ENCODE measurements at places on chromosomes 7 and 10.

GRCh38 chr7:2956526-2957368 is 86.9 kb downstream of the CARD11 start:
- DNase-seq, result no peak

GRCh38 chr10:123860209-123860608 is 31.4 kb downstream of the CPXM2 start:
- DNase-seq, result no peak

GRCh38 chr7:66778201-66778600 is 37.7 kb downstream of the RABGEF1 start:
- no peak for DNase-seq

- DNase-seq, result no peak
These were observed 11.8 kb upstream of the SGPL1 start for GRCh38 chr10:70803775-70804420.

DNA sequence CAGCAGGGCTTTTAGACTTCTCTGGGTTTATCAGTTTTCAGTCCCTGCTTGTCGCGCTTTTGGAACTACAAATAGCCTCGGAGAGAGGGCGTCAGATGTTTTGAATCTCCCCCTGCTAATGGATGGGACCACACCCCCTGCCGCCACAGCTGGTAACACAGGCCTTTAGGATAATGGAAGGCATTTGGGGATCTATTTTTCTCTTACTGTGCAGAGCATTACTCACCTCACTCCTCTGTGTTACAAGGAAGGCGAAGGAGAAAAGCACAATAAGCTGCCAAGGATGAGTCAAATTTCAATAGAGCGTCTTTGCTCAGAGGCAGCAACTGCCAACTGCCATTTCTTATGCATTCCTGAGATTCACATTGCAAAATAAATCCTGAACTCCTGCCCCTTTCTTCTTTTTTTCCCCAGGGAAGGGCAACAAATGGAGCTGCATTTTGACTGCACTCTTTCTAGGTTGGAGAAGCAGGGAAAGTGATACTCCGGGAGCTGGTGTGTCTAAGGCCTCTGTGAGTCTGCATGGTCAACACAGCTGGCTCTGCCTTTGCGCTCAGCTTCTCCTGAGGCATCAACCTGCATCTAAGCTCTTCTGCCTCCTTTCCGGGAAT is 31.5 kb upstream of the SMNDC1 start:
- DNase-seq, result no peak

- DNase-seq, result no peak
These were observed 208.0 kb downstream of the ZNF365 start for GRCh38 chr10:62582101-62582705.

GRCh38 chr10:24360282-24361127 is 151.6 kb downstream of the KIAA1217 start:
- DNase-seq, result no peak

DNA sequence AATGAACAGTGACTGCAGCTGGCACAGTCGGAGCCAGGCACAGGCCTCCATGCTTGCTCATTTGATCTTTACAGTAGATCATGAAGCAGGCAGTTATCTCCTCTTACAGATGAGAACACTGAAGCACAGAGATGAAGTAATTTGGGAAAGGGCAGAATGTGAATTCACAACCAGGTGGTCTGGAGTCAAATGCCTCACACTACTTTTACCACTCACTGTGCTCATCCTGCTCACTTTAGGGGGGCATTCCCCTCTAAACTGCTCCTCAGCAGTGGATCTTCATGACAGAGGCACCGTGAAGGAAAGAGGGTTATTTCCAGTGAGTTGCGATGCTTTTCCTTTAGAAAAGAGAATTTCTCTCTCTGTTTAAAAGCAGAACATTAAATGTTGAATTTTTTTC is 15.1 kb downstream of the SNX10 start:
- DNase-seq, result no peak

DNA sequence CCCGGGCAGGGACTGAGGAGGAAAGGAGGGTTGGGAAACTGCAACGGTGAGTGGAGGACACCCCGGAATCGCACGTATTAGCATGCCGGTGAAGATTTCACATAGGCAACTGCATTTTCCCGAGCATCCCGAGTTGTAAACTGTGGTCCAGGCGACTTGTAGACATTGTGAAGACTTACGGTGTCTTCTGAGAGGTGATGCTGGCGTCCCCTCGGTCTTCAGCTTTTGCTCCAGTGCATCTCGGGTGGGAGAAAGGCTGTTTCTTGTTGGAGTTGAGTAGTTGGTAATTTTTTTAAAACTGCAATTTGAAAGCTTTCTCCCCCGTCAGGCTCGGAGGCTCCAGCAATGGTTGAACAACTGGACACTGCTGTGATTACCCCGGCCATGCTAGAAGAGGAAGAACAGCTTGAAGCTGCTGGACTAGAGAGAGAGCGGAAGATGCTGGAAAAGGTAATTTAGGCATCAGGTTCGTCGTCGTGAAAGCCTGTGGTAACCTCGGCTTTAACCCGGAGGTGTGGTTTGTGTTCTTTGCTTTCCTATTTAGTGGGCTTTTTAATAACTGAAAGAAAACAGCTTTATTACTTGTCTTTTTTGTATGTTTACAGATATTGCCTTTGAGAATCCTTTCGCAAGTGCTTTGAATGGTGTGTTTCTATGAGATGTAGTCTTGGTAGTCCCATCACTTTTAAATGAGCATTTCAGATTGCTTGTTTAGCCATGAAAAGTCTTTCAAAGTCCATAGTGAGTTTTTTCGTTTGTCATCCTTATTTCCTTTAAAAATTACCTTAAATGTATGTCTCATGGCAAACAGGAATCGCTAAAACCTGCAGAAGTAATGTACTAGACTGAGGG is 687 bp downstream of the HELLS start:
- no peak for DNase-seq

GRCh38 chr10:91409069-91409868 is 875 bp upstream of the HECTD2 start:
- DNase-seq, result peak; percentile 22

DNA sequence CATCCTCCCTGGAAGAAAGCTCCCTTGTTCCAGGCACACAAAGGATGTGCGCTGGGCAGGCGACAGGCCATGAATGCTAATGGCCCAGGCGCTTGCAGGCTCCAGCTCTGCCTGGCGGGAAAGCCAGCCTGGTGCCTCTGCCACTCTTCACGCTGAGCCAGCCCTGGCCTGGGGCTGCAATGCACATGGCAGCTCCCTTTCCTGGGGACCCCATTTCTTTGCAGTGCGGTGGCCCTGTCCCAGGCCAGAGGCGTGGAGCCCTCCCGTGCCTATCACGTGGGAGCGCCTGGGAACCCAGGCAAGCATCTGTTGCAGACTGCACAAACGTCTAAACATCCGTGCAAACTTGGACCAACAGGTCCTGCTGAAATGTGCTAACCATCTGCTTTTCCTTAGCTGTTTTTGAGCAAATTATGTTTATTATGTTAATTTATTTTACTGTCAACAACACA is 152.1 kb upstream of the LYZL2 start:
- DNase-seq, result no peak

DNA sequence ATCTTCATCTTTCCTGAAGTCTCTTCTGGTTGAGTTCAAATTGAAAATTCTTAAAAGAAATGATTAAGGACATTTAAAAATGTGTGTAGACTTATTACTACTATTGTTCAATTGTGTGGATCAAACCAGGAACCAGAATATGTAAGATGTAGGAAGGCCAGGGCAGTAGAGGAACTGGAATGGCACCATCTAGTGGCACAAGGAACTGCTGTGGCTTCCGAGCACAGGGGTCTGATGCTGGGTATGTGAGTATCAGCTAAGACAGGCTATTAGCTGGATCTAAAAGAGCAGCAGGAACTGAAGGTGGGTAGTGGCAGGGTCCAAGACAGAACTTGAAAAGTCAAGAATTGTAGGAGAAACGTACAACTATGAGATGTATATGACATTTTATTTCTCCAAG is 247.3 kb downstream of the SEMA3A start:
- DNase-seq, result no peak

GRCh38 chr7:50479743-50480517 is 29.8 kb upstream of the FIGNL1 start:
- DNase-seq, result no peak

GRCh38 chr7:127886248-127886647 is 145.0 kb downstream of the LRRC4 start:
- no peak for DNase-seq

- DNase-seq, result no peak
These were observed 41.9 kb upstream of the FAM180A start for GRCh38 chr7:135790371-135790977.

DNA sequence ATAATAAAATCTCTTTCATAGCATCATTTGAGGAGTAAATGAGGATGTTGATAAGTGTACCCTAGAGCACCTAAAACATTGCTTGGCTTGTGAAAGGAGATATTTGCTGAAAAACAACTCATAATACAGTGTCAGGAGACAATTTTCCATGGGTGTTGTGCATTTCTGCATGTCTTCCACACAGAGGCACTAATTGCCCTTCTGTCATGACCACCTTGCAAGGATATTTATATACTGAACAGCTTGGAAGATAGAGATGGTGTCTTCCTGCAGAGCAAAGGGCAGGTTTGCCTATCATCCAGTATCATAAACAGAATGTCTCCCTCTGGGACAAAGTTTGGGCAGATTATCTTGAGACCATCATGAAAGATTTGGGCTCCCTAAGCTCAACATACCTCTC is 495.2 kb upstream of the LRRN3 start:
- no peak for DNase-seq

GRCh38 chr10:16999665-17000451 is 129.8 kb downstream of the CUBN start:
- DNase-seq, result no peak

DNA sequence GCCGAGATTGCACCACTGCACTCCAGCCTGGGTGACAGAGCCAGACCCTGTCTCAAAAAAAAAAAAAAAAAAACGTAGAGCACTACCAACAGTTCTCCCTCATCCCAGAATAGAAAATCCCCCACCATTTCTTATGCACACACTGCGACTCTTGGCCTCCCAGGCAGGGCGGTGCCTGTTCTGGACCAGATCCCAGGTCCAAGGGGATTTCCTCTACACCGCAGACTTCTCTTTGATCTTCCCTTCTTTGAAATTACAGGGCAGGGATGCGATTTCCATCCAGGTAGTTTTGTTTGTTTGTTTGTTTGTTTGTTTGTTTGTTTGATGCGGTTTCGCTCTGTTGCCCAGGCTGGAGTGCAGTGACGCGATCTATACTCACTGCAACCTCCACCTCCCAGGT is 91.8 kb downstream of the SEPTIN14 start:
- no peak for DNase-seq

DNA sequence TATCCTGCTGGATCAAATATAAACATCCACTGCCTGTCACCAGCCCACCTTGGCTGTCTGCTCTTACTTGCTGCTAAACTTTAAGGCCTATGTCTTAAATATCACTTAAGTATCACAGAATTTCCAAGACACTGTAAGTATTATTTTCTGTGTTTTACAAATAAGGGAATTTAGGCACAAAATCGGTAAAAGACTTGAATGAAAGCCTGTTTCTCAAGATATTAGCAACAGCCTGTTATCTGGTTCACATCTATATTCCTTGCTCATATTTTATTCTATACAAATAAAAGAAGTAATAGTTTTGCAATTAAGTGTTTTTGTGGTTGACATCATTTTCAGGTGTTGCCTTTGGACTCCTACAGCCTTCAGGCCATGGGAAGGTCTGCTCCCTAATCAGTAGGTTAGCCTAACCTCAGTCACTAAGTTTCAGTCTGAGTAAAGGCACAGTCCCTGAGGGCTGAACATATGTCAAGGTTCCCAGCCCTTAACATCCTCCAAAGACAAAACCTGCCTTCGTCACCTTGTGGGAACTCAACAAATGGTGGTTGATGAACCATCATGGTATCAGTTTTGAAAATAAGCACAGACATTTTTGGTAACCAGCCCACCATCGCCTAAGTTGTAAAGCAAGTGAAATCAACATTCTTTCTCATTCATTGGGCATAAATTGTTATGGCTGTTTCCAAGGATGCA is 127.1 kb downstream of the CREB5 start:
- DNase-seq, result no peak

GRCh38 chr10:114285961-114286441 is 46.9 kb downstream of the VWA2 start:
- no peak for DNase-seq

- DNase-seq, result no peak
These were observed 57.7 kb downstream of the LRRC18 start for GRCh38 chr10:48881937-48882336.
